ENCODE measurements at places on chromosomes 11 and 22. TPM values are rescaled to one million over a fixed set of nuclear protein-coding genes. Genes with fewer than 3 reads are reported as not detected.

GRCh38 chr11:125270711-125271110, 106.2 kb downstream of the PKNOX2 start:
- H3K4me1 ChIP-seq, result no peaks in the 10 kb centered on the region
- H3K27ac ChIP-seq, result no peak overlapping the region
- H3K27me3 ChIP-seq, result peaks cover 4% of the 10 kb centered on the region

Gene KIAA1671
- 1.3 TPM for total RNA-seq

DNA sequence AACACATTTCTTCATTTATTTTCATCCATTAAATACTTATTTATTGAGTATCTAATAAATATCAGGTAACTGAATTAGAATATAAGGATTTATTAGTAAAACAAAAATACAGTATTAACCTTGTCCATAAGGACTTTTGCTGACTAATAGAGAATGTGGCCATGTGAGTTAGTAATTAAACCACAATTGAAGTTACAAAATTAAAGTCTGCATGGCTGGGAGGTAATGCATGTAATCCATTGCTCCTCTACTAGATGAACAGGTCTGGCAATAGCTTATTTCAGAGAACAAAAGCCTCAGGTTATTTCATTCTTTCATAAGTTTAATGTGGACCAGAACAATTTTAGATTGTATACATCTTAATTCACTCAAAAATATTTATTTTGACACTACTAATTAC, 9.9 kb upstream of the CARD18 start:
- no peaks in the 10 kb centered on the region for H3K27me3 ChIP-seq
- H3K4me1 ChIP-seq, result peaks cover 6% of the 10 kb centered on the region
- H3K36me3 ChIP-seq, result no peaks in the 10 kb centered on the region
- DNase-seq, result no peak
- no peak overlapping the region for H3K27ac ChIP-seq
- H3K4me3 ChIP-seq, result no peak overlapping the region

Gene CLDN5
- 0.33 TPM for total RNA-seq

Gene KDELR3
- total RNA-seq, result 78.8 TPM

GRCh38 chr11:1269957-1270356, 39.5 kb downstream of the TOLLIP start:
- H3K36me3 ChIP-seq, result no peaks in the 10 kb centered on the region
- H3K27ac ChIP-seq, result no peak overlapping the region
- H3K4me1 ChIP-seq, result no peaks in the 10 kb centered on the region
- H3K4me3 ChIP-seq, result no peak overlapping the region
- H3K27me3 ChIP-seq, result no peaks in the 10 kb centered on the region

DNA sequence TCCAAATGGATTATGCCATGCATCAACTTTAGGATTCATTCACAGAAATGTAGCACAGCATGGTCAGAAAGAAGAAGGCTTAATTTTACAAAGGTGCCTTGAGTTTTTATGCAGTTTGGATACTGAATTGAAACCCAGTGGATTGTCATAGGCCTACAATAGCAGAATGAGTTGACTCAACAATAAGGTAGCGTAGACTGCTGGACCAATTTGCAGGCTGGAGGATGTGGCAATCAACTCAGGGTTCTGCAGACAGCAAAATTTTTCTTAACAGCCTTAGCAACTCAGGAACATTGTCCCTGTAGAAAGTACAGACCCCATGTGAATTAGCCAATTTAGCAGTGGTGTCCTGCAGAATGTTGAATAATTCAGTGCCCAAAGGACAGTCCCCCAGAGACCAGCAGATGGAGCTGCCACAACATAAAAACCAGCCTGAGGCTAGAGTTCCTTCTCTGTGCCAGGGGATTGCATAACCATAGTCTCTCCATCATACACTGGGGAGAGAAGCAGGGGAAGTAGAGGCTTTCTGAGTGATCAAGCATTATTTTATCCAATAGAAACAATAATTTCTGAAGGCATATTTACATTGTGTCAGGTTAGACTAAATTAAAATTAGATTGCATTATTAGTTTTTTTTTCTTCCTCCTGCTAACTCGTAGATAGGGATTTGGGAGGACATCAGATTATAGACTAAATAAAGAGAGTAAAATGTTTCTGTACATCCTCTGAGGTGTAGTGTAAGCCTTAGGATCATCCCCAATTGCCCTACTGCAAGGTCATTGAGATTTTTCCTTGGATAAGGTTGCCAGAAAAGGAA, 20.3 kb upstream of the MRPL17 start:
- no peak overlapping the region for H3K4me3 ChIP-seq
- H3K27ac ChIP-seq, result no peak overlapping the region
- no peaks in the 10 kb centered on the region for H3K36me3 ChIP-seq
- H3K4me1 ChIP-seq, result no peaks in the 10 kb centered on the region
- DNase-seq, result peak; percentile 58

- peak overlapping the region; percentile 48 for H3K4me3 ChIP-seq
- peak; percentile 48 for DNase-seq
- no peaks in the 10 kb centered on the region for H3K27me3 ChIP-seq
- H3K27ac ChIP-seq, result peak overlapping the region; percentile 64
Measured at GRCh38 chr11:126282361-126282735, 545 bp upstream of the TIRAP start.

Gene CD3D
- total RNA-seq, result not detected

Gene CCDC15
- 0.77 TPM for total RNA-seq

GRCh38 chr11:8233691-8234424, 29.8 kb downstream of the LMO1 start:
- DNase-seq, result no peak
- no peak overlapping the region for H3K27ac ChIP-seq
- no peaks in the 10 kb centered on the region for H3K36me3 ChIP-seq
- no peak overlapping the region for H3K4me3 ChIP-seq
- H3K4me1 ChIP-seq, result no peaks in the 10 kb centered on the region

- no peak overlapping the region for H3K4me3 ChIP-seq
- H3K27ac ChIP-seq, result no peak overlapping the region
- no peaks in the 10 kb centered on the region for H3K36me3 ChIP-seq
- peaks cover 6% of the 10 kb centered on the region for H3K4me1 ChIP-seq
- DNase-seq, result no peak
- no peaks in the 10 kb centered on the region for H3K27me3 ChIP-seq
Measured at GRCh38 chr22:22683668-22684361, 39.4 kb downstream of the GGTLC2 start.

- H3K27me3 ChIP-seq, result peaks cover 20% of the 10 kb centered on the region
- no peak overlapping the region for H3K27ac ChIP-seq
- peak overlapping the region; percentile 59 for H3K4me3 ChIP-seq
Measured at GRCh38 chr22:42437488-42438292, 5.5 kb upstream of the NFAM1 start.

Gene SUSD2
- 0.77 TPM for total RNA-seq

Gene NDUFA6
- 68.5 TPM for total RNA-seq

DNA sequence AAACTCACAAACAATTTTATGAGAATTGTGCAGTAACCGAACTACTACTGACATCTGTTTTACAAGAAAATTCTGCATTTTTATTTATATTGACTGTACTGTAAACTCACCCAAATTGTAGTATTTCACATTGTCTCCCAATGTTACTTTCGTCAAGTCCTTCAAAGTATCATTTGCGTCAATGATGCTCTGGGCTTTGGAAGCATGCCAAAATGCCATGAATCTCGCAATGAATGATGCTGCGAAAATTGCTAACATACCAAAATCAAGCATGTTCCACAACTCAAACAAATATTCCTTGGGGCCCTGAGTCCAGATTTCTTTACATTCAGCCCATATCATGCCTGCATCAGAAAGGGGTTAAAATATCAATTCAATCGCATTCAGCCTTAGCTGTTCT, 107.6 kb downstream of the TRPC6 start:
- no peaks in the 10 kb centered on the region for H3K4me1 ChIP-seq
- H3K27ac ChIP-seq, result no peak overlapping the region
- H3K36me3 ChIP-seq, result no peaks in the 10 kb centered on the region
- no peak for DNase-seq
- H3K27me3 ChIP-seq, result no peaks in the 10 kb centered on the region

- no peak overlapping the region for H3K4me3 ChIP-seq
- no peaks in the 10 kb centered on the region for H3K27me3 ChIP-seq
- H3K27ac ChIP-seq, result no peak overlapping the region
Measured at GRCh38 chr11:28584992-28585391, 476.8 kb downstream of the METTL15 start.

DNA sequence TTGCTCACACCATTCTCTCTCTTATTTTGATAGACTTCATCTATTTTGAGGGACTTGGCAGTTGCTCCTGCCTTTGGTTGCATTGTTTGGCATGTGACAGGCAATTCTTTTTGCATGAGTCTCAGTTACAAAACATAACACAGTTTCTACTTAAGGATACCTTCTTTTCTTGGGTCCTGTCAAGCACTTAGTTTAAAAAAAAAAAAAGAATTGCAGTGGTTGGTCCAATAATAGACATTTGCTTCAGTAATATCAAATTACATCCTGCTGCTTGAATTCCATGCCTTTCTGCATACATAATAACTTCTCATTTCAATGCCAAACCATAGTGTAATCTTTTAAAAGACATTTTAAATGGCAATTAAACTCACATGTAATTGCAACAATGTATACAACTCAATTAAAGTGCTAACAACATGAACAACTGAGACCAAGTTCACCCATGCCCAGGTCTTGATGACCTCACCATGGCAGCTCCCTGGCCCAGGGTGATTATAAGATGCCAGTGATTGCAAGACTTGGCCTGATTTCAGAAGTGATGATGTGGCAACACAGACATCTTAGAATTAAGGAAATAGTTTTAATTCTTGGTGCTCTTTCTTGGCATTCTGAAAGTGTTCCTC, 32.2 kb upstream of the PLET1 start:
- peaks cover 2% of the 10 kb centered on the region for H3K4me1 ChIP-seq
- no peaks in the 10 kb centered on the region for H3K27me3 ChIP-seq
- peak; percentile 89 for DNase-seq

DNA sequence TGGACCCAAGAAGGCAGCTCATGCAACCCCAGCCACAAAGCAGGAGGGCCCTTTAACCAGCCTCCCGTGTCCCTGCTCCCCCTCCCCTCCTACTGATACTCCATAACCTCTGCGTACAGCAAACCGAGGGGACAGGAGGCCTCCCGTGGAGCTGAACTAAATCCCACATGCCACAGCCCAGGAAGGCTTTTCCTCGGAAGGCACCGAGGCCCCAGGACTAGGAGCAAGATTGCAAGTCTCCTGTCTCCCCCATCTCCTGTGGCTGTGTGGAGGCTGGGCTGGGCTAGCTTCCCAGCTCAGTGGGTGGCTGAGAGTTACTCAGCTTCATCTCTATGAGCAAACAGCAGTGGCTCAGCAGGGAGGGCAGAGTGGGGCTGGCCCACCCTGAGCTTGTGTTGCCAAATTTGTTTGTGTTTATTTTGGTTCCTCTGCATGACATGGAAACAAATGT, 62.7 kb upstream of the NECTIN1 start:
- H3K4me1 ChIP-seq, result no peaks in the 10 kb centered on the region
- H3K4me3 ChIP-seq, result no peak overlapping the region
- H3K36me3 ChIP-seq, result no peaks in the 10 kb centered on the region
- no peak for DNase-seq
- no peak overlapping the region for H3K27ac ChIP-seq
- H3K27me3 ChIP-seq, result peaks cover 4% of the 10 kb centered on the region

DNA sequence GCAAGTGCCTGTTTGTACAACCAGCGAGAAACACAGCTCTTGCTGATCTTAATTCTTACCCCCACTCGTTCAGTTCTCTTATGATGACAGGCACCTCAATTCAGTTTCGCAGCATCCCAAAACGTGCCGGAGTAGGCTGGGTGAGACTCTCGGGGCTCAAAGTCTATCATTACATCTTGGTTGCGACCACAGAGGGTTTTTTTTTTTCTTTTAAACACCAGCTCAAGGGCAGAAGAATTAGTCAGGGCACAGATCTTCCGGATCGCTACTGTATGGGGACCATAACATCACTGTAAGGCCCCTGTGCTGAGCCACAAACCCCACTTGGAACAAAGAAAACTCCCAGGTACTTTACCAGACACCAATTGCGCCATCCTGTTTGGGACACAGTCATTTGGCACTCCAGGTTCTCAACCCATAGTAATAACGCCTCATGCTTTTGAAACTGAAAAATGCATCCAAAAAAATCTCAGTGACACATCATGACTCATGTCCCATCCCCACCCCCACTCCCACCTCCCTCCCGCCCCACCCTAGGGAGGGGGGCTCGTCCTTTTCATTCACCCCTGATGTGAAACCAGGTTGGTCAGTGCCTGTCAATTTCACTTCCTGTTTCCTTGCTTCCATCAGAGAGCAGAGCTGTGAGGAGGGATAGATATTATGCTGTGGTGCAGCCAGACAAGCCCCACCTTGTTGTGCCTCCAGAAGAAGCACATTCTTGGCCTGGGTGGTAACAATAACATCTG, 41.0 kb upstream of the CD5 start:
- no peaks in the 10 kb centered on the region for H3K4me1 ChIP-seq
- no peaks in the 10 kb centered on the region for H3K36me3 ChIP-seq
- DNase-seq, result peak; percentile 30
- H3K27me3 ChIP-seq, result peaks cover 1% of the 10 kb centered on the region
- no peak overlapping the region for H3K4me3 ChIP-seq

- H3K27ac ChIP-seq, result no peak overlapping the region
- DNase-seq, result no peak
- peaks cover 13% of the 10 kb centered on the region for H3K4me1 ChIP-seq
- H3K4me3 ChIP-seq, result no peak overlapping the region
- H3K27me3 ChIP-seq, result no peaks in the 10 kb centered on the region
- H3K36me3 ChIP-seq, result no peaks in the 10 kb centered on the region
Measured at GRCh38 chr11:27205250-27205649, 157.8 kb downstream of the CCDC34 start.

Gene LRP5
- 20.8 TPM for total RNA-seq

GRCh38 chr11:95668131-95668530, 121.5 kb downstream of the FAM76B start:
- H3K36me3 ChIP-seq, result no peaks in the 10 kb centered on the region
- no peak overlapping the region for H3K27ac ChIP-seq
- no peaks in the 10 kb centered on the region for H3K27me3 ChIP-seq
- DNase-seq, result peak; percentile 26
- H3K4me1 ChIP-seq, result no peaks in the 10 kb centered on the region

Gene CALCA
- total RNA-seq, result not detected

Gene AIFM3
- 1.3 TPM for total RNA-seq

- H3K4me3 ChIP-seq, result no peak overlapping the region
- H3K4me1 ChIP-seq, result peaks cover 19% of the 10 kb centered on the region
- H3K27ac ChIP-seq, result peak overlapping the region; percentile 36
- no peaks in the 10 kb centered on the region for H3K27me3 ChIP-seq
Measured at GRCh38 chr22:23305321-23305910, 125.1 kb downstream of the BCR start.

- no peaks in the 10 kb centered on the region for H3K27me3 ChIP-seq
- no peak for DNase-seq
- no peaks in the 10 kb centered on the region for H3K4me1 ChIP-seq
- no peak overlapping the region for H3K27ac ChIP-seq
- H3K36me3 ChIP-seq, result no peaks in the 10 kb centered on the region
Measured at GRCh38 chr22:16806401-16806800, 18.8 kb downstream of the XKR3 start.

GRCh38 chr22:37019309-37020191, at the start of the genes MPST and TST:
TSS of gene MPST (plus strand) at chr22:37019742. CDS start at chr22:37019837, 95 bp downstream.
TSS of gene TST (minus strand) at chr22:37019447. CDS start at chr22:37018732, 715 bp downstream.
- H3K4me1 ChIP-seq, result peaks cover 4% of the 10 kb centered on the region
- DNase-seq, result peak; percentile 62
- no peaks in the 10 kb centered on the region for H3K27me3 ChIP-seq
- H3K36me3 ChIP-seq, result no peaks in the 10 kb centered on the region
- peak within 1 kb of the TSS; percentile 50 for H3K27ac ChIP-seq

GRCh38 chr11:1682225-1682905, 14.6 kb upstream of the KRTAP5-6 start:
- no peaks in the 10 kb centered on the region for H3K36me3 ChIP-seq
- no peaks in the 10 kb centered on the region for H3K27me3 ChIP-seq
- no peak overlapping the region for H3K4me3 ChIP-seq

GRCh38 chr11:77175869-77176539, 48.0 kb downstream of the MYO7A start:
- H3K4me1 ChIP-seq, result no peaks in the 10 kb centered on the region
- peaks cover 3% of the 10 kb centered on the region for H3K27me3 ChIP-seq
- H3K27ac ChIP-seq, result no peak overlapping the region
- no peak for DNase-seq
- H3K4me3 ChIP-seq, result no peak overlapping the region
- no peaks in the 10 kb centered on the region for H3K36me3 ChIP-seq

Gene UBQLN3
- total RNA-seq, result not detected

Gene SEC14L6
- 0.66 TPM for total RNA-seq

Gene CRYBA4
- total RNA-seq, result not detected
